Motor neuron (in vitro differentiated cells): ENCODE measurements at places on chromosomes 3 and 15. TPM values are rescaled to one million over a fixed set of nuclear protein-coding genes. Genes with fewer than 3 reads are reported as not detected.

- ATAC-seq = no peak
Observed at GRCh38 chr3:32556332-32556731, 14.3 kb downstream of the DYNC1LI1 start.

- ATAC-seq = no peak
Observed at GRCh38 chr3:15647611-15648167, 46.1 kb downstream of the BTD start.

GRCh38 chr3:123401836-123402530 is 46.9 kb downstream of the ADCY5 start:
- ATAC-seq = no peak

DNA sequence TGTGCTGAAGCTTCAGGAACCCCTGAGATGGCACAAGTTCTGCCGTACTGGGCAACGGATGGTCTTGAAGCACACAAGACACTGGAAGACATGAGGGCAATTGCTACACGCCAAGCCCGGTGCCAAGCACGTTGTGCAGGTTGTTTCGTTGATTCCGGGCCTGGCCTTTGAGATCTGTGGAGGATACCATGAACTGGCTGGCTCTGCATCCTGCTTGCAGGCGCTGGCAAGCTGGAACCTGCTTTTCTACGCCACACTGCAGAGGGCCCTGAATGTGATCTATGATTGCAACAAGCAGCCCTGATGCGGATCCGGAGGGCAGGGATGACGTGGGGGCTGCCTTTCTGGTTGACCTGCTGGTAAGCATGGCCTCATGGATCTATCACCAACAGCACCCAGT is 262.5 kb upstream of the ATP10A start:
- ATAC-seq = no peak

DNA sequence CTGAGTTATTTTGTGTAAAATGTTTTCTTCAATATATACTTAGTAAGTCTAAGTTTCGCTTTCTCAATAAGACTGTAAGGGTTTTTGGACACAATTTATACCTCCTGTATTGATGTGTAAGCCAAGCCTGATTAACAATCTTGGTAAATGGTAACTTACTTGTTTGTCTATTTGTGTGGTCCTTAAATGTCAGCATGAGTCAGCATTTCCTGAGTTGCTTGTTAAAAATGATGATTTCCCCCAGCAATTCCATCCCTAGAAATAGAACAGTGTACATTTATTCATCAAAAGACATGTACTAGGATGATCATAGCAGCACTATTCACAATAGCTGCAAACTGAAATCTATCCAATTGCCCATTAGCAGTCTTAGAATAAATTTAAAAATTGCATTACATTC is 53.4 kb upstream of the LRIG1 start:
- ATAC-seq = no peak

Gene BFSP2
- total RNA-seq = not detected in 2 replicates
